Cerebellar cortex (tissue), 1 donor: ENCODE measurements at places on chromosomes 12 and 14.

- DNase-seq = no peak
Measured at GRCh38 chr12:28777603-28778365, 371.3 kb upstream of the FAR2 start.

DNA sequence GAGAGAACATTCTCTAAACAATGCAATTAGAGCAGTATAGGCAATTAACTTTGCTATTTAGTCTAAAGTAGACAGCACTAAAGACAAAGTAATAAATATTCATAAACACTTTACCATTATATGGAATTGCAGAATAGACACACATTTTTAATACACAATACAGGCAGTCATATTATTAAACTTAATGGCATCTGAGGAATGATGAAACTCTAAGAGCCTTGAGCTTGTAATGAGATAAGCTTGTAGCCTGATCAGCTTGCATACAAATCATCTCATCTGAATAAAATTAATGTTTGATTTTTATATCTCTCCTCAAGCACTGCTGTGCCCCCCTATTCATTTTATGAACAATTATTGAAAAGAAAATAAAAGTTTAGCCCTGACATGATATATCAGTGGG lies 107.6 kb downstream of the MGAT4C start:
- no peak for DNase-seq

GRCh38 chr14:55536204-55536708 lies 43.8 kb upstream of the KTN1 start:
- no peak for DNase-seq

DNA sequence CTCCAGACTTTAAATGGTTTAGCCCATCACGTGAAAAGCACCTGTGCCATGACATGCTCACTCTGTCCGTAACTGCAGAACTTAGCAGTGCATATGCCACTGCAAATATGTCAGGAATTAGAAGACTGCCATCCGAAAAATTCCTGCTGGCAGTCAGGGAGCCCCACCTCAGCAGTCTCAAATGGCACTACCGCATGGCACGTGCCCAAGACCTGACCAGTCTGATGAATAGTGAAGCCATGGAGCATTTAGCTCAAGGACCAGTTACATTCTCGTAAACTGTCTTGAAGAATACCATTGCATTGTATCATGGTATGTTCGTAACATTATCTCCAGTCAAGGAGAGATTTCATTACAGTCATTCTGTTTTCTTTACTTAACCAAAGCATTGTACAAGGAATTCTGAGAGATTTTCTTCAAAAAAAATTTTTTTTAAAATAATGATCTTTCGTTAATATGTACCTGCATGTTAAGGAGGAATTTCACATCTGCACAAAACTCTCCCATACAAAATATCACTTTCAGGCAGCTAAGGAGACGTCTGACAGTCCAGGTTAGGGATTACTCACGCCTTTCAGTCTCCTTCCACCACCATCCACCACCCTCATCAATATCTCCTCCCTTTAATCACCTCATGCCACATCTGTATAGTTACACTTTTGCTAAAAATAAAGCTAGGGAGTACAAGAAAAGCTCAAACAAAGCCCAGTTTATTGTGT lies 138.5 kb downstream of the ANO2 start:
- DNase-seq = no peak

DNA sequence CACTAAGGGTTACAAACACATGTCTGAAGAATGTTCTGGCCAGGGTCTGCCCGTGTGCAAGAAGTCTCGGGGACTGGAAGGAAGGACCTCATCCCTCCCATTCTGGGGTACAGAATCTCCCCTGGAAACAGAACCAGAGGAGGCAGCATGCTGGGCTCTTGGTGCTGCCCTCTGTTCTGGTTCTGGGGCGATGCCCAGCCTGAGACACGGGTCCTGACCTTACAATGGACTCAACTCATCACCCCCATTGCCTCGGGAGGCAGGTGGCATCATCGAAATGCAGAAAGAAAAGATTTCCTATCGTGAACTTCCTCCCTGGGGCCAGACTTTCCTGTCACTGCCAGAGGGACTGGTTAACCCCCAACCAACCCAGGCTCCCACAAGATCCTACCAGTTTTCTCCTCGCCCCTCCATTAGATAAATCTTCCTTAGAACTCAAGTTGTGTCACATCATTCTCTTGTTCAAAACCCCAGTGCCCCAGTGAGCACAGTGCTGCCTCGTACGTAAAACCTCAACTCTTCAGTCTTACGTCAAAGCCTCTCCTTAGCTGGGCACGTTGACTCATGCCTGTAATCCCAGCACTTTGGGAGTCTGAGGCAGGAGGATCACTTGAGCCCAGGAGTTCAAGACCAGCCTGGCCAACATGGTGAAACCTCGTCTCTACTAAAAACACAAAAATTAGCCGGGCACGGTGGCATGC lies 52.1 kb downstream of the PSMA6 start:
- DNase-seq = no peak

DNA sequence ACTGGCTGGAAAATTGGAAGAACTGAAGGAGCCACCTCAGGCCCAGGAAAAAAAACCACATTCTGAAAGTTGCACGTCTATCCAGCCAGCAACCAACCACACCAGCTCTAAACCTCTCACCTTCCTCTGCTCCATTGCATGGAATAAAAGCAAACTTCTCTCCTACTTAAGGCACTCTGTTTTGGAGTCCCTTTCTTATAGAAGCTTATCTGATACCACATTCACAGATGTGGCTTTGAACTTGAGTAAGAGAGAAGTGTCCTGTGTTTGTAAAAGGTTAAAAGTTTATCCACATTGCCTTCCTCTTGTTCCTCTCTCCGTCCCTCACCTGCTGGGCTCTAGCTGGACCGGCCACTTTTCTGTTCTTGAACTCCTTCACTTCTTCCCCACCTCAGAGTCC lies 99.6 kb upstream of the PLXNC1 start:
- no peak for DNase-seq

GRCh38 chr12:67633024-67633610 lies 15.4 kb upstream of the DYRK2 start:
- no peak for DNase-seq

GRCh38 chr14:25009891-25010290 lies 40.1 kb downstream of the STXBP6 start:
- no peak for DNase-seq

- DNase-seq = no peak
Measured at GRCh38 chr12:43127886-43128549, 424.0 kb downstream of the ADAMTS20 start.

GRCh38 chr12:80401191-80401590 lies 42.8 kb upstream of the PTPRQ start:
- DNase-seq = no peak

DNA sequence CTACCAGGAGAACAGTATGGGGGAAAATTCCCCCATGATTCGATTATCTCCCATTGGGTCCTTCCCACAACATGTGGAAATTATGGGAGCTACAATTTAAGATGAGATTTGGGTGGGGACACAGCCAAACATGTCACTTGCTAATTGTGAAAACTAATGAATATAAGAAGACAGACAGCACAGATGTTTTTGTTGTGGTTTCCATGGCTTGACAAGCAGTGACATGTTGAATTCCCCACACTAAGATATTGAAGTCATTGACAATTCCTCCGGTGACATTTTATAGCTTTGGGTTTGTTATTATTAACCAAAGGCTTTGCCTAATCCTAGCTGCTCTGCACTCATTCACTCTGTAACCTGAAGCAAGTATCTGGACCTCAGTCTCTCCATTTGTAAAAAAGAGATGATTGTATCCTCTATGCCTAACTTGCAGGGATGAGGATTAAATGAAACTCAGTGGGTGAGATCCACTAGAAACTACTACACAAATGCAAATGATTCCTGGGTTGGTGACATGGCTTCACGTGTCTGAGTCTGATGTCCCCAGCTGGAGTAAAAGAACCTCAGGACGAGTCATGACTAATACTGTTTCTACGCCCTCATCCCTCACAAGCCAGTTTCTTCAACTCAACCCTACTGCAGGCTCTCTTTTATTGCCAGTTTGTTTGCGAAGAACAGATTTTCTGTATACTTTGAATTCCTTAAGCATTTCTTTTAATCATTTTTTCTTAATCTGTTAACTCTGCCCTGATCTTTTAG lies 71.6 kb downstream of the ASCL1 start:
- DNase-seq = no peak

DNA sequence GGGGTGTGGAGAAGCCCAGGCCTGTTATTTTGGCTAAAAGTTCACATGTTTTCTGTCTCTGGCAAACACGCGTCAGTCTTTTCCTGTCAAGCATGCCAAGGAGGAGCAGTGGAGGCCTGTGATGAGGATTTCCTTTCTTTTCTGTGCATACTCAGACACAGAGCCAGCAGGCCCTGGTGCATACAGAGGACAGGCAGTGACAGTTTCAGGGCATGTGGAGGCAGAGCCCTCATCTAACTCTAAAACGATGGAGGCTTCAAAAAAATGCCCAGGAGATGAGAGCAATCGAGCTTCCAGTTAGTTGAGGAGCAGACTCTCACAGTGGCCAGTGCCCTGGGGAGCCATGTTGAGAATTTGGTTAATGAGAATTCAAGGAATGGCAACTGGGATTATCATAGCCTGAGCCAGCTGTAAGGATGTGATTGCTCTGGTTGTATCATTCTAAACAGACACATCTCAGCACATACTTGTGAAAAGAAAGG lies 66.5 kb downstream of the TRAFD1 start:
- DNase-seq = no peak

- DNase-seq = no peak
Measured at GRCh38 chr14:93548102-93548843, 117.5 kb downstream of the UNC79 start.

- DNase-seq = no peak
Measured at GRCh38 chr12:73112035-73112816, 840.1 kb downstream of the TRHDE start.

DNA sequence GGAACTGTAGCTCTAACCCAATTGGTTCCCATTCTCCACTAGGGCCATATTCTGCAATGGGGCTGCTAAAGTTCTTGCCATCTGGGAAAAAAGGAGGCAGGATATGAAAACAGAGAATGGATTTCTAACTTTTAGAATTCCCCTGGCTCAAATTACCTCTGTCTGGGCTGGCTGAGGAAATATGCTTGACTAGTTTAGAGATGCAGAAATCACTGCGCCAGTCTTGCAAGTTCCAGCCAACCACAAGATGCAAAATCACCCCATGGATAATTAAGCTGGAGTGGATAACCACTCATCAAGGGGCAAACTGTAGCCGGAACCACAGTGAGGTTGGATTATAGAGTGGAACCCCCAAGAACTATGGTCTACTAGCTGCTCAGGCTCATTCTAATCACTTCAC lies 126.3 kb downstream of the RALGAPA1 start:
- no peak for DNase-seq

GRCh38 chr12:51028126-51028812 lies 2.1 kb upstream of the SLC11A2 start:
- DNase-seq = peak; percentile 64

DNA sequence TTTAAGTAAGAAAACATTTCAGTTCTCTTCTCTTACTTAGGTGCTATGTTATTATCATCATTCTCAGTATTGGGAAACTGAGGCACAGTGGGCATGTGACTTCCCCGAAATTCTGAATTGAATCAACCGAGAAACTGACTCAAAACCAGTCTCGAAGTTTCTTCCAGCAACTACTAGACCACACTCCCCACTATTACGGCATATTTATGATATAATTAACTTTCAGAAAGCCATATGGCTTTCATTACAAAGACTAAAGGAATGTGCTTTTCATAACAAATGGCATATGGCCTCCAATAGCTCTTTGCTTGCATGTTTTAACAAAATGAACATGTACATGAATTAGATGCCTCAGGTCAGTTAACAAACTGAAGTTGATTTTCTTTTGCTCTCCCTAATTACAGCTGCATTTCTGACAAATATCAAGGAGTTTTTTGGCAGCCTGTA lies 182.9 kb upstream of the SLC38A2 start:
- no peak for DNase-seq

- DNase-seq = peak; percentile 67
Measured at GRCh38 chr12:67517181-67517887, 131.2 kb upstream of the DYRK2 start.

GRCh38 chr14:88196925-88197324 lies 126.1 kb downstream of the KCNK10 start:
- DNase-seq = no peak

DNA sequence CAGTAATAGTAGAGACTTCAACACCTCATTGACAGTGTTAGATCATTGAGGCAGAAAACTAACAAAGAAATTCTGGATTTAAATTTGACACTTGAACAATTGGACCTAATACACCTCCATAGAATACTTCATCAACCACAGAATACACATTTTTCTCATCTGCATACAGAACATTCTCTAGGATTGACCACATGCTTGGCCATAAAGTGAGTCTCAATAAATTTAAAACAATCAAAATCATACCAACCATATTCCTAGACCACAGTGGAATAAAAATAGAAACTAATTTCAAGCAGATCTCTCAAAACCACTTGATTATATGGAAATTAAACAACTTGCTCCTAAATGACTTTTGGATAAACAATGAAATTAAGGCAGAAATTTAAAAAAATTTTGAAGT lies 82.3 kb downstream of the SLC38A4 start:
- DNase-seq = no peak

DNA sequence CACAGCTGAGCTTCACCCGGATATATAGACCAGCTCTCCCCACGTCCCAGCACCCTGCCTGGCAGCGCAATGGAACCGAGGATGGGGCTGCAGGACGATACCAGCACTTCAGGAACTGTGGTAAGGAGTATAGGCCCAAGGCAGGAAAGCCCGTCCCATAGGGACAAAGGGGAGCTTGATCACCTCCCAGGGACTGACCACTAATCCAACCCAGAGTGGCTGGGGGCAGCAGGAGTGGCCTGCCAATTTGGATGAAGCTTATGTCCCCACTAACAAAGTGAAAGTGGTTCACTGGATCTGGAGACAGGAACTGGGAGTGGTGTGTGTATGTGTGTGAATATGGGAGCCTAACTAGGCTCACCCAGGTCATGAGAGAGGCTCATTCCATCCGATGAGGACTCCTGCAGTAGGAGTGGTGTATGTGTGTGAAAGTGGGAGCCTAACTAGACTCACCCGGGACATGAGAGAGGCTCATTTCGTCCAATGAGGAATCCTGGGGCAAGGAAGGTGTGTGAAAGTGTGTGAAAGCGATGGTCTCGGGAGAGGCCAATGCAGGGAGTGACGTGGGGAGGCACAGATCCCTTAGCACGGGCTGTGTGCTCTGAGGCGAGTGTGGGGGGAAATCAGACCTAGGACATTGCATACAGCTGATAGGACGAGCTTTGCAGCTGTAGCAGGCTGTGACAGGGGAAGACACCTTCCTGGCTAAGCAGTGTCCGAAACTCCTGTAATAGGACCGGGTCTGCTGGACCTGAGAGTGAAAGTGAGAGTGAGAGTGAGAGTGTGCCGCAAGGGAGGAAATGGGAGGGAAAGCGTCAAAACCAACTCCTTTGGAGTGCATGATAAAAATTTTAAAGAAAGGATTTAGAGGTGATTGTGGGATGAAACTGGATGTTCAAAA lies 25.7 kb downstream of the KLRK1 start:
- DNase-seq = peak; percentile 63

- no peak for DNase-seq
Measured at GRCh38 chr12:47218191-47218654, 138.5 kb upstream of the AMIGO2 start.

- DNase-seq = peak; percentile 19
Measured at GRCh38 chr14:106556665-106557289, 1030.4 kb downstream of the TMEM121 start.
